ENCODE measurements at places on chromosomes 1 and 21. TPM values are rescaled to one million over a fixed set of nuclear protein-coding genes. Genes with fewer than 3 reads are reported as not detected.
A peak's percentile ranks its signal among the peaks of the same experiment; 100 is the strongest.

DNA sequence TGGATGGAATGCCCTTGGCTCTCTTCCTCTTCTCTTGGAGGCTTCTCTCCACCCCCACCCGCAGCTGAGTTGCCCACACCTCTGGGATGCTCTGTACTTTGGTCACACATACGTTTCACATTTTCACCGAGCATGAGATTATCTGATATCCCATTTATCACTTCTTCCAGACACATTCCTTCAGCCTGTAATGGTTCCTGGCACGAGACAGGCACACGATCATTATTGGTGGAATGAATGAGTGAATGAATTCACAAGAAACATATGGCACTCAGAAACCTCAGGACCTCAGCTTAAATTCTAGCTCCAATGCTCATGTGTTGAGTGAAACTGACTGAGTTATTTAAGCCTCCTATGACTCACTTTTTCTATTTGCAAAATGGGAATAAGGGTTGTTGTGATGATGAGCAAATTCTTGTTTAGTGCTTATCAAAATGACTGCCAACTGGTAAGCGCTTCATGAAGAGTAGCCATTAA lies 242.7 kb upstream of the JUN start:
- peak overlapping the region; percentile 14 for H3K27ac ChIP-seq
- no peak overlapping the region for H3K4me3 ChIP-seq
- no peaks in the 10 kb centered on the region for H3K27me3 ChIP-seq
- H3K36me3 ChIP-seq, result no peaks in the 10 kb centered on the region
- DNase-seq, result no peak

DNA sequence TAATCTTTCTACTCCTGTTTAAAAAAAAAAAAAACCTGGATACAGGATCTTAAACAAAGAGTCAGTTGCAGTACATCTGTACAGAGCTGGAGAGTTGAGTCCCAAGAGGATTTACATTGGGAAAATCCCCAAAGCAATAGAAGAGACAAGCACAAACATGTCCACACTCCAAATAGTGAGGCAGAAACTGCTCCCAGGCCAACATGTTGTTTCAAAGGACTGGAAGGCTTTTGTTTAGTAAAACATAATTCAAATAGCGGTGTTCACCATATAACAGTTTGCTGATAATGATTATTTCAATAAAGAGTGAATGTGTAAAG lies 425.4 kb downstream of the ADGRL2 start:
- no peaks in the 10 kb centered on the region for H3K27me3 ChIP-seq
- no peak overlapping the region for H3K4me3 ChIP-seq
- no peak for DNase-seq
- H3K27ac ChIP-seq, result no peak overlapping the region

The RGS1 gene
- 5.3 TPM for total RNA-seq

The KMO gene
- 32.2 TPM for total RNA-seq

The TCP10L gene
- not detected for total RNA-seq

The IL20 gene
- not detected for total RNA-seq

Data from Peyer's patch (tissue), 4 donors.